ENCODE measurements at places on chromosomes 4 and X. TPM values are rescaled to one million over a fixed set of nuclear protein-coding genes. Genes with fewer than 3 reads are reported as not detected.

Gene OTC
- total RNA-seq = not detected

Gene MXRA5
- not detected for total RNA-seq

Gene STS
- 1.0 TPM for total RNA-seq

Gene SLC38A5
- 146 TPM for total RNA-seq

Gene LINC00632
- total RNA-seq = 3.3 TPM

Gene SSX3
- not detected for total RNA-seq

Gene SPANXA2
- not detected for total RNA-seq

Gene NMU
- total RNA-seq = not detected

Gene NPY1R
- total RNA-seq = not detected

Gene IL1RAPL1
- total RNA-seq = not detected

Gene VSIG4
- not detected for total RNA-seq

Gene VCX2
- not detected for total RNA-seq

Gene ARR3
- total RNA-seq = not detected

Gene MAP7D2
- 0.21 TPM for total RNA-seq

Gene FGG
- not detected for total RNA-seq

Gene MAGEA3
- total RNA-seq = not detected

Gene RNF128
- not detected for total RNA-seq

Gene SPIN2A
- 0.84 TPM for total RNA-seq

Gene FRG2
- total RNA-seq = not detected

Measured in activated T-helper 2 cell treated with anti-CD3 and anti-CD28 coated beads, Interferon-gamma antibody, Interleukin-2, Interleukin-4, amounts not matched to agents 10 μg/mL and 5 μg/mL and 100 μg/mL, durations not matched to agents 14 hours and 24 hours and 36 hours (primary cell).